Suppressor macrophage (primary cell): ENCODE measurements at places on chromosomes 2 and 18.

GRCh38 chr18:36539674-36540231, 242.2 kb downstream of the FHOD3 start:
- no peak for DNase-seq

DNA sequence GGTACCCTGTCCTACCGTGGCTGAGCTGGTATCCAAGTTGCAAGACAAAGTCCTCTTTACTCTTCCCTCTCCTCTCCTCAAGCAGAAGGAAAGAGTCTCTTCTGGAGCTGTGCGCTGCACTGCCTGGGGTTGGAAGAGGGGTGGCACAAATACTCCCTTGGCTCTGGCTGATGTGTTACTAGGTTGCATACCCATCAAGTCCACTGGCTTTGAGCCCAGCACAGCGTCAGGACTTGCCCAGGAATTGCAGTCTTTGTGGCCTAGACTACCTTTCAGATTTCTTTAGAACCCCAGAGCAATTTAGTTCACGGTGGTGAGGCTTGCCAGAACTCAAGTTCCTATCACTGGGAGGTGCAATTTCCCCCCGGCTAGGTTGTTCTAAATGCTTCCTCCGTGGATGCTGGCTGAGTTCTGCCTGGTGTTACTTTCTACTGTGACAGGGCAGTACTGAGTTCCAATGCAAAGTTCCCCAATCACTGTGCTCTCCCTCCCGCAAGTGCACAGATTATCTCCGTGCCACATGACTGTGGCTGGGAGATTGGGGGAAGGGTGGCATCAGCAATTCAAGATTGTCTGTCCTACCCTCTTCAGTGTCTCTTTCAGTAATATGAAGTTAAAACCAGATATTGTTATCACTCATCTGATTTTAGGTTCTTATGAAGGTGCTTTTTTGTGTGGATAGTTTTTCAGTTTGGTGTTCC, 13.4 kb downstream of the MYO3B start:
- no peak for DNase-seq

DNA sequence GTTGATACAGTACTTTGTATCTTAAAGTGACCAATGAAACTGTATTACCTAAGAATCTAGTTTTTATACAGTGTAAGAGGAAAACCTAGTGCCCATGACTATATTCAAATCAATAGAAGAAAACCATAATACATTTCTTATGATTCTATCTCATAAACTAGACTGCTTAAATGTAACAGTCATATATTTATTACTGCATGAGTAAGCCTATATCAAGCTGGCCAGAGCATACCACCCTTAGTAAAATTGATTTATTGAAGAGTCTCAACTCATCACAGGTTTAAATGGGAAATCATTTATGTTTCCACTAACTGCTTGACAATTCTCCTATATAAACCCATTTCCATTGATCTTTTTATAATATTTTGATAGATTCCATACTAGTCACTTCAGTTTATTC, 1059.2 kb upstream of the LRRTM1 start:
- no peak for DNase-seq

DNA sequence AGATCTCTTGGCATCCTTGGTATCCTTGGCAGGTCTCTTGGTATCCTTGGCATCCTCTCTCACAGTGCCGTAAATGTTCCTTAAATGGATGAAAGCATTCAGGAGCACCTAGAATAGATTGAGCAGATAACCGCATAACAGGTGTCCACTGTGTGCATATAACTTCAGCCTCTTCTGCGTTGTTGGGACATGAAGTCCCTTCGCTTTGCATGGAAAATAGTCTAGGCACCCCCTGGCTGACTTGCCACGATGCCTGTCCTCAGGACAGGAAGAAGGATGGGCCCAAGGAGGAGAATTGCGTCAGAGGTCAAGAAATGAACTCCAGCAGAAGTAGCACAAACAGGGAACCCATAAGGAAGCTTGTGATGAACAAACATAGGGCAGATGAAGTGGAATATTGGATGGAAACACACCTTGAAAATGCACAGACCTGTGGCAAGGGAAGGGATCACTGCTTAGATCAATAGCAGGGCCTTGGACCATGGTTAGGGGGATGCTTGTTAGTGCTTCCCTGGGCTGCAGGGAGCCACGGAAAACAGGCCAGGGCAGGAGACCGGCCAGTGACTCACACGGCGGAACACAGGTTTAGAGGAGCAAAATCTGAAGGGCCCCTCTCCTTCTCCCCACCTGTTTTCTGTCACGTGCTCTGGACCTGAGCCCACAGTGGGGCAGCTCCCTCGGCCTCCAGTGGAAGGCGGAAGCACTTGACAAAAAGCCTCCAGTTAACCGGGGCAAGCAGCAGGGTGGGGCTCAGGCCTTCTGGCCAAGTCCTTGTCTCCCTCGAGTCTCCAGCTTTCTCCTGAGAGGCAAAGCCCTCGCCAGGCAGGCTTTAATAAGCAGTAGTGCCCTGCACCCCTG, 99.2 kb upstream of the ASAP2 start:
- peak; percentile 15 for DNase-seq

GRCh38 chr2:29011418-29012060, 30.4 kb downstream of the TOGARAM2 start:
- no peak for DNase-seq

GRCh38 chr2:190452433-190452832, 44.3 kb downstream of the MFSD6 start:
- DNase-seq: no peak

DNA sequence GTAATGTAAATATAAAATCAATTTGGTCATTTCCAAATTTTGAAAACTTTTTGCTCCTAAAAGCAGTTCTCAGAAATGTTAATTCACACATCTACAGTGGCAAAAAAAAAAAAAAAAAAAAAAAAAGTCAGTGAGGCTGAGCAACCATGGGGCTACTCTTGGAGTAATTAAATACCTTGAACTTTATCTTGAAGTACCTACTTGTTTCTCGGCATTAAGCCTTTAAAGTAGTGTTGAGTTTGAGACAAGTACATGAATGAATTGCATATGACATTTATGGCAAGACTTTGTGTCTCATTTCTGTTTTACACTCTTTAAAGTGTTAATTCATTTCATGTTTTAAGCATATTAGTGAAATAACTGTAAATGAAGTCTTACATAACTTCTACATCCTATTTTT, 613.3 kb downstream of the XIRP2 start:
- no peak for DNase-seq

DNA sequence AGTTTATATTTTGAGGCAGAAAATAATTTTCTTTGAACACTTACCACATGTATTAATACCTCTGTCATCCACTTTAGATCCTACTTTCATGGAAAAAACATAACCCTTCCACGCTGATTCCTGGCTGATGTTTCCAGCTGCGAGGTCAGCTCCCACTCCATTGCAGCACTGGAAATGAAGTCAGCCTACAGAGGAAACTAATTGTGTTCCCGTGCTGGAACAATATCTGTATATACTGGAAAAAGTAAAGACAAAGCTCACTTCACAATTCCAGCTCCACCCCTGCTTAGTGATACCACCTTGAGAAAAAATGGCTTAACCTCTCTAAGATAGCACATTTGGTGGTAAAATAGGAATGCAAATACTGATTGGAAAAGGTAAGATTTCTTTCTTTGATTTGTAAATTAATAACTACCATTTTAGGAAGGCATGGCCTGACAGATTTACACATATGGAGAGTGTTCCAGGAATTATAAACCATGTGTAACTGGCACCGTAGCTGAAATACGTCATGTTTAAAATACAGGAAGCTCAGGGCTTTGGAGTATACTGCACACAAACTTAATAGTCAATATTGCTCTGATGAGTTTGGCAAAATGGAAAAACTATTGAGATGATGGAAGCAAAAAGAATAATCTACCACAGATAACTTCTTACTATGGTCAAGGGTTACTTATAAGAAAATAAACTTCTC, 90.0 kb downstream of the TRIB2 start:
- DNase-seq: no peak

GRCh38 chr2:38659115-38659514, 6.8 kb upstream of the GALM start:
- no peak for DNase-seq

- DNase-seq: peak; percentile 70
Measured at GRCh38 chr2:161139098-161139987, 20.9 kb upstream of the TANK start.

DNA sequence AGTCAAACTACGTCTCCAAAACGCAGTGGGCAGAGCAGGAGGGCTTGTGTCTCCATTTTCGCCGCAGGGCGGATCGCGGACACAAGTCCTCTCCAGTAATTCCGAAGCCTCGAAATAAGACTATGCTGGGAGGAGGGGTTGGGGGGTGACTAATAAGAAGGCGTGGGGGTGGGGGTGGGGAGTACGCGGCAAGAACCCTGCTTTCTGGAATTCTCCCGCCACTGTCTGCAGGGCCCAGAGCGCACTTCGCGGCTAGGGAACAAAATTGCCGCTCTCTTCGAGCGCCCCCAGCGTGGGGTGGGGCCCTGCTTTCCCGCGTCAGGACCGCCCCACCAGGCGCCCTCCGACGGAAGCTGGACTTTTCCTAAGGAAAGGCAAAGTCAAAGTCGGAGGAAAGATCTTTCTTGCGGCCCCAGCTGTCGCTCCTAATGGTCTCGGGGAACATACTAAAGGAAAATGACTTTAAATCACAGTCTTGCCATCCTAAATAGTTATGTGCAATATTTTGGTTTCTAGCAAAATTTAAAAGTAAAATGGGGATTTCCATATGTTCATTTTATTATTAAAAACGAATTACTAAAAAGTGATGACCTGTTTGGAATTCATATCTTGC, 11.9 kb downstream of the NR4A2 start:
- DNase-seq: no peak

GRCh38 chr2:4882421-4882820, 809.8 kb upstream of the SOX11 start:
- DNase-seq: no peak

GRCh38 chr2:75098856-75099255, 100.5 kb downstream of the TACR1 start:
- peak; percentile 16 for DNase-seq

DNA sequence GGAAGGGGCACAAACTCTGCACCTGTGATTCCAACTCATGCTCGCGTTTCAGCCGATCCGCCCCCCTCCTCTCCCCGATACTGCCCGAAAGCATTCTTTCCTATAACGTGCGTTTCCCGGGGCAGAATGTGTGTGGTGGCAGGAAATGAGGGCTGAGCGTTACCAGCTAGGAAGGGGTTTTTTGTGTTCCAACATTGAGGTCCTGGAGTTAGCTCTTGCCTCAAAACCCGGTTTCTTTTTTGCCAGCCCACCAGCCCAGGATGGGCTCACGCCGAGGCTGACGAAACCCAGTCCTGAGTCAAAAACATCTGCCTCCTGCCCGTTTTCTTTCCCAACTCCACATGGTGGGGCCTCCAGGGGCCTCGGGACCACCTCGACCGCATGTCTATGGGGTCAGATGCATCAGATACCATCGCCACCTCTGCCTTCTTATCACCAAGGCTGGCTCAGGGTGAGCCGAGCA, 113.7 kb upstream of the COPS8 start:
- DNase-seq: no peak

GRCh38 chr2:191811807-191812602, 34.9 kb downstream of the CAVIN2 start:
- peak; percentile 68 for DNase-seq

DNA sequence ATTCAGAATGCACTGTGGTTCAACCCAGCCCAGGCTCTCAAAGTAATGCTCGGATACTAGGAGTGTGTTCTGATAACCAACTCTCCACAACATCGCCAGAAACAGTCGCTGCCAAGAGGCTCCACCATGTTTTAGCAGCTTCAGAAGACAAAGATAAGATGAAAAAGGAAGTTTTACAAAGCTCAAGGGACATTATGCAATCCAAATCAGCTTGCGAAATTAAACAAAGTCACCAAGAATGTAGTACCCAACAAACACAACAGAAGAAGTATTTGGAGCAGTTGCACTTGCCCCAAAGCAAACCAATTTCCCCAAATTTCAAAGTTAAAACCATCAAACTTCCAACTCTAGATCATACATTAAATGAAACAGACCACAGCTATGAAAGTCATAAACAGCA, 360.9 kb downstream of the XIRP2 start:
- DNase-seq: no peak

DNA sequence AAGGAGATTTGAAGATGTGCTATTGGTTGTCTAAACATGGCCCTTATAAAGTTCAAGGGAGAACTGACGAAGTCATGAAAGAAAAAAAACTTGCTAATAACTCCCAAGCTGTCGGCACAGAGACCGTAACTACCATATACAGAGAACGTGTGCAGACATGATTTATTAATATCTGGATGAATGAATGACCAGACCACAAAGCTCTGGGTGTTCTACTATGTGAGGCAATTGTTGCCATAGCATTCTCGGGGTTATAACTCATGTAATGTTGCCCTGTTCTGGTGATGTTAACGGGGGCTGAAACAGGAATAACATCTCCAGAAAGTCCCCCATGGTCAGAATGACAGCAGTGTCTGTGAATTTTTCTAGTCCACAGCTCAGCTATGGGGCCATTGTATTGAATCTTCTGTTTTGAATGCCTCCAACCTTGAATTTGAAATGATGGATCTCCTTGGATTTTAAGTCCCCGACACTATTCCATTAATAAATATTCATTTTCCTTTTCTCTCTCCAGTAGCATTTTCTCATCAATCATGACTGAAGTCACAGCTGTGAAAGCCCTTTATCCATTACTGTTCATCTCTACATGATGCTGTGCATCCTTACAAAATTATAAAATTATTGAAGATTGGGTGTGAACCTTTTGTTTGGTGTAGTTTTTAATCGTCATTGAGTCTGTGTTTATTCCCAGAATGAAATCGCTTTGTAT, 483.4 kb upstream of the KLHL29 start:
- no peak for DNase-seq

- no peak for DNase-seq
Measured at GRCh38 chr2:163852616-163853015, 116.8 kb upstream of the FIGN start.

- DNase-seq: no peak
Measured at GRCh38 chr2:45343251-45344017, 267.6 kb downstream of the SRBD1 start.

DNA sequence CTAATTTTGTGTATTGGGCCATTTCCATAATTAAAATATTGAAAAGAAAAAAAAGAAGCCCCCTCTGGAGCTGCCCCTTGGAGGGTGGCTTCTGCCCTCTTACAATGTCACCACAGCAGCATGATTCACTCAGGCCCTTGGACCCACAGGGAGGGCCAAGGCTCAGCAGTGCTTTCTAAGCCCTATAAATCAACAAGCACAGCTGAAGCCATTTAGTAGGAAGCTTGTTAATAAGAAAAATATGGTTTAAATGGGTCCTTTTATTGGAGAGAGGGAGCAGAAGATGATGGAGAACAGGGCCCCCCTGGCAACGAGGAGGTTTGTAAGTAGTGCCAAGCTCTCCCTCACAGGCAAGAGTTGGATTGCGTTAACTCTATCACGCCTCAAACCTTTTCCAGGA, 107.6 kb upstream of the FZD7 start:
- DNase-seq: no peak

DNA sequence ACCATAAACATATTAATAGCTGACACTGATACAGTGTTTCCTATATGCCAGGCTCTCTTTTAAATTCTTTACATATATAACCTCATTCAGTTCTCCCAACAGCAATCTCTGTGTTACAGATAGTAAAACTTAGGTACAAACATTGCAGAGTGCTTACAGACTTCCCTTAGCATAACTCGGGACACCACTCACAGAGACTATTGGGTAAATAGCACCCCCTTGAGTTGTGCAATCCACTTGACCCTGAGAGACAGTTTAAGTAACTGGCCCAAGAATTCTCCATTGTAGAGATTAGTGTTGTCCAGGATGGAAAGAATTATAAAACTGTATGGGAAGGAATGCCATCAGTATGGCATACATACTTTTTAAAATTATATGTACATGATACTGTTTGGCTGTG, 110.1 kb downstream of the POLE4 start:
- no peak for DNase-seq
